ENCODE measurements at places on chromosomes 11 and 22. TPM values are rescaled to one million over a fixed set of nuclear protein-coding genes. Genes with fewer than 3 reads are reported as not detected.

DNA sequence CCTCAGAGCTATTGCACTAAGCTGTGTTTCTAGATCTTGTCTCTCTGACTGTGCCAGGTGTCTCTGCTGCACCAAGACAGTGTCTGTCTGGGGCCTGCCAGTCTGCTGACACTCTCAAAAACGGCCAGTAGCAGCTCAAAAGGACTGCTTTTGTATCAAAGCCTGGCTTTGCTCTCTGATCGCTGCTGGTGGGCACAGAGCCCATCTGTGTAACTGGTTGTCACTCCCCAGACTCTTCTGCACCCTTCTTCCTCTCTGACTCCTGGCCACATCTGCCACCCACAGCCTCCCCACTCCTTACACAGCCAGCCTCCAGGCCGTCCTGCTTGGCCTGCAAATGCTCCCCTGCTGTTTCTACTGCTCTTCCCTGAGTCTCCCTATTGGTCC is 26.5 kb downstream of the MED15 start:
- peaks cover 3% of the 10 kb centered on the region for H3K36me3 ChIP-seq
- peaks cover 78% of the 10 kb centered on the region for H3K4me1 ChIP-seq
- DNase-seq: no peak
- peaks cover 2% of the 10 kb centered on the region for H3K27me3 ChIP-seq

GRCh38 chr11:44826922-44827643 is 100.3 kb downstream of the TSPAN18 start:
- no peak overlapping the region for H3K4me3 ChIP-seq
- H3K4me1 ChIP-seq: no peaks in the 10 kb centered on the region
- DNase-seq: no peak
- no peaks in the 10 kb centered on the region for H3K36me3 ChIP-seq

- no peak overlapping the region for H3K4me3 ChIP-seq
- peaks cover 24% of the 10 kb centered on the region for H3K4me1 ChIP-seq
- no peak overlapping the region for H3K27ac ChIP-seq
- no peaks in the 10 kb centered on the region for H3K36me3 ChIP-seq
- H3K27me3 ChIP-seq: peaks cover 3% of the 10 kb centered on the region
Observed at GRCh38 chr11:68325907-68326220, 13.5 kb downstream of the LRP5 start.

TOB2 gene
- 5.9 TPM for polyA plus RNA-seq

DNA sequence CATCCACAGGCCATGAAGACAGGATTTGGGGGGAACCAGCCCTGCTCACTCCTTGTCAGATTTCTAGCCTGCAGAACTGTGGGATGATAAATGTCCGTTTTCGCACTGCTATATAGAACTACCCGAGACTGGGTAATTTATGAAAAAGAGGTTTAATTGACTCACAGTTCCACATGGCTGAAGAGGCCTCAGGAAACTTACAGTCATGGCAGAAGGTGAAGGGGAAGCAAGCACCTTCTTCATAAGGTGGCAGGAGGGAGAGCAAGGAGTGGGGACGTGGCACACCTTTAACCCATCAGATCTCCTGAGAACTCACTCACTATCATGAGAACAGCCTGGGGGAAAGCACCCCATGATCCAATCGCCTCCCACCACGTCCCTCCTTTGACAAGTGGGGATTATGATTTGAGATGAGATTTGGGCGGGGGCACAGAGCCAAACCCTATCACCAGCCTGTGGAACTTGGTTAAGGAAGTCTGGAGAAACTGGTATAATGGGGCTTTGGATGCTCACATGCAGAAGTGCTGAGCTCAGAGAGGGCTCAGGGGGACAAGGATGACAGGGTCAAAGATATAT is 50.7 kb downstream of the MYEOV start:
- no peak for DNase-seq
- no peaks in the 10 kb centered on the region for H3K4me1 ChIP-seq
- no peak overlapping the region for H3K27ac ChIP-seq
- H3K36me3 ChIP-seq: no peaks in the 10 kb centered on the region

DNA sequence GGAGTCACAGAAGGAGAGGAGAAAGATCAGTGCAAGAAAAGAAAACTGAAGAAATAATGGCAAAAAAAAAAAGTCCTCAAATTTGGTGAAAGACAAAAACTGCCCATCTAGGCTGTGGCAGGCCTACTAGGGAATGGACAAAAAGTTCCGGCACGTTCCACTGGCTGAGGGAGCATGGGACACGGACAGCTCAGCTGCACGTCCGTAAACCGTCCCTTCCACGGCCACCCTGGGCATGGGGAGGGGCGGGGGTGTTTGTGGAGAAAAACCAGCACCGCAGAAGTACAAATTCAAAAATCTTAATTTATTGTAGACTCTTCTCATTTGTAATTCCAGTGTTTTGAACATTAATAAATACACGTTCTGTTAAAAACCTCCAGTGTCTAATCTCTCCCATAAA is 25.4 kb downstream of the TRMU start:
- no peak overlapping the region for H3K4me3 ChIP-seq
- no peaks in the 10 kb centered on the region for H3K36me3 ChIP-seq
- H3K27ac ChIP-seq: no peak overlapping the region

ENTHD1 gene
- not detected for polyA plus RNA-seq

Measured in immature natural killer cell (primary cell).